ENCODE measurements at places on chromosomes 2 and 18.

DNA sequence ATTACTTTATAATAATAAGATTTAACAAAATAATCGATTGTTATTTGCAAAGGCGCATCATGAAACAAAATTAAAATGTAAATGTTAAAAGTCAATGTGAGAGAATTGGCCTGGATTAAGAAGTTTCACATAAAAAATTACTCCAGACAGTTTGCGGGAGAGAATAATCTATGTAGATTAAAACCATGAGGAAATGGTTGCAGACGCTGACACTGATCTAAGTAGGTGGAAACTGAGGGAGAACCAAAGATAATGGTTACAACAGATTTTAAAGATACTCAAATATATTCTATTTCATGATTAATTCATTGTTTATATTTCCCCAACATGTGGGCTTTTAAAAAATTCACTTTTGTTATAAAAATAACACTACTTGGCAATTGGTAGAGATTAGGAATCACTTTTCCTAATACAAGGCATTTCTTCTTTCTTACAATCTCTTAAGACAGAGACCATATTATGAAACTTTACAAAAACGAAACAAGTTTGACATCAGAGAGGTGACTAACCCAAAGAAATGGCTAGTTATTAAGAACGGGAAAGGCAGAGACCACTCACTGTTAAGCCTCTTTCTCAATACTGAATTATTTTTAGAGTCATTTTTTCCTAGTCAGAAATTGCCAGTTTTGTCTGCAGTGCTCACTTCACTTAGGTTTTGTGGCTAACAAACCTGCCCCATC, 1.6 kb downstream of the KANSL1L start:
- DNase-seq: peak; percentile 76

DNA sequence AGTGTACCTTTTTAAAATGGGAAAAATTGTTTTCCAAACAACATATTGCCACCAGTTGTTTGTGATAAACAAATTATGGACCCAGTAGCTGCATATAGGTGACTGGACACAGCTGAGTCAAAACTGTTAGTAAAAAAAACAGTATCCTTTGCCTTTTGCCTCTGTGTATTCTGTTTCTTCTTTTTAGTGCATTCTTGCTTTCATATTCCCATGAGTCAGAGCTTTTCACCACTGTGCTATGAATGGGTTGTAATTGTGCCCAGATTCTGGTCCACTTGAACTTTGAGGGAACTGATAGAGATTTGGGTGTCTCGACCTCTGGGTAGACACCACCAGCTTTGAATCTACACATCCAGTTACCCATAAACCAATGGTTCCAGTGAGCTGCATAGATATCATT, 1441.9 kb upstream of the ZEB2 start:
- peak; percentile 7 for DNase-seq

DNA sequence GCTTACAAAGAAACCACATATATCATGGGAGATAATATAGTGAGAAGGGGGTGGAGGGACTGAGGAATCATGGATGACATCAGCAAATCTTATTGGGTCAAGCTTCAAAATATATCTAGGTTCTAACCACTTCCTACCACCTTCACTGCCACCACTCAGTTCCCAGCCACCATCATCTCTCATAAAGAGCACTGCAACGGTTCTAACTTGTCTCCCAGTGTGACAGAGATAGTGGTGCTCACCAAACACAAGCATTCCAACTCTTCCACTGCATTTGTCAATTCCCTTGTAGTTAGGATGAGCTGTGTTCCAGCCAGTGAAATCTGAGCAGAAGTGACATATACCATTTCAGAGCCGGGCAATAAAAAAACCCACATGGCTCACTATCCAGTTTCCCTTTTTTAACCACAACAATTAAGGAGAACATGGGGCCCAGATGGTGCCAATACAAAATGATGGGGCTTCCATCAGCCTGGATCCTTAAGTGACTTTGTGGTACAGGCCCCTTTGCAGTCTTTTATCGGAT, 318.1 kb downstream of the NBAS start:
- peak; percentile 56 for DNase-seq

DNA sequence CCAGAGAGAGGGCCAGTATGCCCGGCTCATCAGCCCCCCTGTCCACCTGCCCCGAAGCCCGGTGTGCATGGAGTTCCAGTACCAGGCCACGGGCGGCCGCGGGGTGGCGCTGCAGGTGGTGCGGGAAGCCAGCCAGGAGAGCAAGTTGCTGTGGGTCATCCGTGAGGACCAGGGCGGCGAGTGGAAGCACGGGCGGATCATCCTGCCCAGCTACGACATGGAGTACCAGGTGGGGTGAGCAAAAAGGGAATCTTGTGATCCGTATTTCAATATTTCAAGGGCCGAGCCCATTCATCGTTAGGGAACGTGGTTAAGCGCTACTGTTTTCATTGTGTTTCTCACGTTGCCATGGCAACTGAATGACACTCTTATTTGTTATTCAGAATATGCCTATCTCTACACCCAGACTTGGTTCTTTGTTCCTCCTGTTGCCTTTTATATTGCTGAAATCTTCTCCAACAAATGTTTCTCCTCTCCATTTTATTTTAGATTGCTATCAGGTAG, 81.5 kb downstream of the NRP2 start:
- peak; percentile 61 for DNase-seq

DNA sequence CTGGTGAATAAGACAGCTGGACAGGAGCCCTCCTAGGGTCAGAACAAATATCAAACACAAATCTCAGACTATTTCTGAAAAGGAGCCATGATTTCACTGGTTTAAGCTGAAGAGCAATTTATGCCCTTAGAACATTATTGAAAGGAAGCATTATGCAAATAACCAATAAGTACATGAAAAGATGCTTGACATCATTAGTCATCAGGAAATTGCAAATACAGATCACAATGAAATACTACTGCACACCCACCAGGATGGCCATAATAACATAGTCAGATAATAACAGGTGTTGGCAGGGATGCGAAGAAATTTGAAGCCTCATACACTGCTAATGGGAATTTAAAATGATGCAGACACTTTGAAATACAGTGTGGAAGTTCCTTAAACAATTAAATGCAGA, 176.4 kb upstream of the RAB6C start:
- no peak for DNase-seq

GRCh38 chr2:209391776-209392401, 32.0 kb upstream of the MAP2 start:
- peak; percentile 39 for DNase-seq

GRCh38 chr2:18214936-18215335, 336.5 kb downstream of the KCNS3 start:
- no peak for DNase-seq

DNA sequence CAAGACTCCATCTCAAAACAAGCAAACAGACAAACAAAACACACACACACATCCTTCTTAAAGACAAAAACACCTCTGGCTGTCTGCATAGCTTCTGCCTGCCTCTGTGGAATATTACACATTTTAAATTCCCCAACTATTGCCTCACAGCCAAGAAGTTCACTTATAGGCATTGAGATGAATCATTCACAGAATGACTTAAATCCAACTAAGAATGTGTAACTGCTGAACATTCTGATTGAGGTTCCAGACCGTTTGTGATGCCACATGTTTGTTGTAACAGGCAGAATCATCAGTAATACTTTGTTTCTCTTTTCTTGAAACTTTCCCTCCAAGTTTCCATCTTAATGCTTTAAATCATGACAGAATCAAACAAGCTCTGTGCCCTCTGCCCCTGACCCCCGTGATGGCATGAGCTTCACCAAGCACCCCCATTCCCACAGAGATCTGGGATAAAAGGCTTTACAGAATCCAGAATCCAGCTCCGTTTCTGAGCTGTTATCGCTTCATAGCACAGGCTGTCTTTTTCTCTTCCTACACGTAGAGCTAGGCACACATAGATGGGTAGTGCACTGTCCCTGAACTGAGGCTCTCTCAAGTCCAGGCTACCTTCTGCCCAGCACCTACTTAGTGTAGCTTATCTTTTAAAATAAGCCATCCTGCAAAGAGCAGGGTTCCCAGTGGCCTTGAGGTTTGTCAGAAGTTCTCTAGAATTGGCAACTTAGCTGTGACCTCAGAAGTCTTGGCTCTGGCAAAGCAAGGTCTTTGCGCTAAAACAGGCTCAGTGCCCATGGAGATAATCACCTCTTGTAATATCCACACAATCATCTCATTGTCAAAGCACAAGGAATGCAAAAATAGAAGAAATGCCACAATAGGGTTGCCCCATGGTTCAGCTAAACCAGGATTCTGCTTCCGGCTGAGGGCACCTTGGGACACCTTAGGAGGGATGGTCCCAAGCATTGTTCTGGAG, 32.9 kb downstream of the EPAS1 start:
- peak; percentile 90 for DNase-seq

DNA sequence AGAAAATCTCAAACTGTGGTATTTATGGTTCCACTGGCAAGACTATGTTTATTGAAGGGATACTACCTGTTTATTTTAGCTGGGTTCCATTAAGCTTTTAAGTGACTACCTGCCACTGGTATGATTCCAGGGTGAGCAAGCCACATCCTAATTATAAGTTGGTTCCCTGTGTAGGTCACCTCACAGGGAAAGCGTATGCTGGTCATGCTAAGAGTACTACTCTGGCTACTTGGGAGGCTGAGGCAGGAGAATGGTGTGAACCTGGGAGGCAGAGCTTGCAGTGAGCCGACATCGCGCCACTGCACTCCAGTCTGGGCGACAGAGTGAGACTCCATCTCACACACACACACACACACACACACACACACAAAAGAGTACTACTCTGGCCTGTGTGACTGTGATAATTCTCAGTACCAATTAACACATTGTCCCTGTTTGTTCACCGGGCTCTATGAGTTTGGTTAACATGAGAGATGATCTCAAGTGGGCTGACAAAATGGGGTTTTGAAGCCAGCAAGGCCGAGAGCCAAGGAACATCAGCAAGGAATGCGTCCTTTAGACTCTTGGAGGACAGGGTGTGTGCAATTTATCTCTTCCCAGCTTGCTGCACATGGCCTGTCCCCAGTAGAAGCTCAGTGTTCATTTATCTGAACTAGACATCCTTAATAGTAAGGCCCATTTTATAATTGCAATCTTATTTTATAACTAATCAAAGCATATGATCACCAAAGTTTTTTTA, 15.2 kb upstream of the ITSN2 start:
- DNase-seq: no peak

DNA sequence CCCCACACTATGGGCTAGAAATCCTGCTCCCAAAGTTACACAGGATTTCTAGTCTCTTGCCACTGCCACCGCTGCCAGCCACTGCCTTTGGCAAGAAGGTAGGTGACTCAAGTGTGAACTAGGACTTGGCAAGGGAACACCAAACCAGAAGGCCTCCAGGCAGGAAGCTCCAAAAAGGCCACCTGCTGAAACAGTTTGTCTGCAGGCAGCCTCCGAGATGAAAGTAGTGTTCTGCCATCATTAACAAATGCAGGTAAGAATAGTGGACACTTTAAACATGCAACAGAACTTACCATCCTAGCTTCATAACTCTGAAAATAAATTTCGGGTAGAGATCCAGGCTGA, 3.9 kb downstream of the ANKRD44 start:
- DNase-seq: peak; percentile 24

DNA sequence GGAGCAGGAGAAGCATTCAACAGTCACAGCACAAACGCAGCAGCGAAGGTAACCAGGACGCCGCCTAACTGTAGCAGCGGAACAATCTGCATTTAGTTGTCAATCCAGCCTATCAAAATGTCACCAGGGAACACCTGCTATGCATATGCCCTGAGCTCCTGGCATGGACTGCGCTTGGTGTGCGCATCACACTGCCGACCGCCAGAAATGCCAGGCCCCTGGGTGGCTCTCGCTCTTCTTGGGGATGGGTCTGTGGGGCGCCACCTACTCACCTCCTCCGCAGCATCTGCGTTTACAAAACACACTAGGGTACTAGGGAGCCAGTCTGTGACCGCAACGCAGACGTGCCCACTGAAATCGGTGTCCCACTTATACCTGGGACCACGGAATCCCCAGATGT, 31.7 kb downstream of the ZNF516 start:
- DNase-seq: no peak

DNA sequence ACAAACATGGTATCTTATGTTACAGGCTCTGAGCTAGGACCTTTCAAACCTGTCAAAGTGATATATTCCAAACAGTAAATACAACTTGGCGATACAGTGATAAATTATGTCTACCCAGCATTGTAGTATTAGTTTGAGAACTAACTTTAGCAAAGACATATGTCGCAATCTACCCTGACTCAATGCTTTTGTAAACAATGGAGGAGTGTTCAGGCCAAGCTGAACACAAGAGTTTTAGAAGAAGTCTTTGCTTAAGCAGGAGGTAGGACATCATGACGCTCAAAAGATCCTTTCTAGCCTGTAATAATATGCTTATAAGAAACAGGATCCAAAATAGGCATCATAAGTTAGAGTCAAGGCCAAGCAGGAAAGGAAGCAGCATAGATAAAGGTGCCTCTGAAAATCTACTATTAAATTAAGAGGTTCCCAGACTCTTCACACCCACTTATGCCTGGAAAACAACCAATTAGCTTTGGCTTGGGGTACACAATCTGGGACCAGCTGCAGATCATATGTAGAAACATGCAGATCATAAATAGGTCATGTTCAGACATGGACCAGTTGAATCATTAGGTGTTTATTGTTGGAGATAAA, 132.5 kb downstream of the CSRNP3 start:
- peak; percentile 78 for DNase-seq

GRCh38 chr2:95292623-95293260, 4.4 kb upstream of the KCNIP3 start:
- DNase-seq: no peak

GRCh38 chr2:96157649-96158553, 12.7 kb upstream of the DUSP2 start:
- DNase-seq: no peak

GRCh38 chr18:48872234-48873145, 78.3 kb downstream of the SMAD7 start:
- no peak for DNase-seq

- DNase-seq: peak; percentile 56
These were observed 88.4 kb downstream of the PMAIP1 start for GRCh38 chr18:59988098-59988706.

GRCh38 chr2:4556135-4556896, 852.9 kb downstream of the DCDC2C start:
- DNase-seq: no peak

GRCh38 chr2:187442378-187442777, 5.7 kb downstream of the CALCRL start:
- no peak for DNase-seq

DNA sequence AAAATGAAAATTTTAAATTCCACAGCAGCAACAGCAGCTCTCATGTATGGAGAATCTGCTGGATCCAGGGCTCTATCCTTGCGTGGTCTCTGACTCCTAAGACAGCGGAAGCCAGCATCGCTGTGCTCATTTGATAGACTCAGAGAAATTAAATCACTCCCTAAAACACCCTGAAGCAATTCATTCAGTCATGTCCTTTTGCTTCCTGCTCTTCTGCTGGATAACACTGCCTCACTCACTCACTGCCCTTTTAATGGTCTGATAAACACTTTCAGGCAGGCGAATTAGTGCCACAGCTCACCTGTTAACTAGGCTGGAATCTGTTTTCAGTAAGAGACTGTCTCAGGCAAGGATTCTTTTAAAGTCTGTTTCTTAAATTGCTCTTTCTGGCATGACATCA, 10.0 kb downstream of the WIPF1 start:
- DNase-seq: no peak

- DNase-seq: peak; percentile 85
These were observed 16.1 kb downstream of the TGIF1 start for GRCh38 chr18:3466045-3466444.

- DNase-seq: no peak
These were observed 241.2 kb downstream of the TFCP2L1 start for GRCh38 chr2:121043827-121044222.
